ENCODE measurements at places on chromosomes 11 and 22. TPM values are rescaled to one million over a fixed set of nuclear protein-coding genes. Genes with fewer than 3 reads are reported as not detected.
A peak's percentile ranks its signal among the peaks of the same experiment; 100 is the strongest.

DNA sequence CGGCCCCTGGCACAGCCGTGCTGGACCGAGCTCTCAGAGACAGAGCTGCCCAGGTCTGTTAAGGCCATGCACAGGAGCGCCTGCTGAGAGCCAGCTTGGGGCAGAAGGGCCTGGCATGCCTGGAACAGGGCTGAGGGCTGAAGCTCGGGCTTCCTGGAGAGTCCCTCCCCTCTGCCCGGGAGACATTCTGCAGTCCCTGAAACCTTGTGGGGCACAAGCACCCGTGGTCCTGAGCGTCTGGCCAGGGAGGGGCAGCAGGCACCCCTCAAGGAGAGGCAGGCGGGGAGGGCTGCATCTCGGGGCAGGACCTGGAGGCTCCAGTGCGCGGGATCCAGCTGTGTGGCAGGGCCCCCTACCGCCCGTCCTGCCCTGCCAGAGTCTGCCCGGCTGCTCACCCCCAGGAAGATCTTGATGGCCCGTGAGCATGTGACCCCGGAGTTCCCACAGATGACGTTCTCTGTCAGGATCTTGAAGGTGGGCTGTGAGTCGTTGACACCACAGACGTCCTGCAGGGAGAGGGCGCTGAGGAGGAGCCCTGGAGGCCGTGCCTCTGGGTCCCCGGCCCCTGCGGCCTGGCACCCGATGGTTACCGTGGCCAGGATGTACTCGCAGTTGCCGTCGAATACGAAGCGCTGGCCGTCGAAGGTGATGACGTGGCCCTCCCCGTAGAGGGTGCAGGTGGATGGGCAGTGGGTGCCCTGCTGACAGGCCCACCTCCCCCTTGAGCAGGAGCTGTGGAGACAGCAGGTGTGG lies 10.9 kb downstream of the MUC6 start:
- DNase-seq: no peak

DNA sequence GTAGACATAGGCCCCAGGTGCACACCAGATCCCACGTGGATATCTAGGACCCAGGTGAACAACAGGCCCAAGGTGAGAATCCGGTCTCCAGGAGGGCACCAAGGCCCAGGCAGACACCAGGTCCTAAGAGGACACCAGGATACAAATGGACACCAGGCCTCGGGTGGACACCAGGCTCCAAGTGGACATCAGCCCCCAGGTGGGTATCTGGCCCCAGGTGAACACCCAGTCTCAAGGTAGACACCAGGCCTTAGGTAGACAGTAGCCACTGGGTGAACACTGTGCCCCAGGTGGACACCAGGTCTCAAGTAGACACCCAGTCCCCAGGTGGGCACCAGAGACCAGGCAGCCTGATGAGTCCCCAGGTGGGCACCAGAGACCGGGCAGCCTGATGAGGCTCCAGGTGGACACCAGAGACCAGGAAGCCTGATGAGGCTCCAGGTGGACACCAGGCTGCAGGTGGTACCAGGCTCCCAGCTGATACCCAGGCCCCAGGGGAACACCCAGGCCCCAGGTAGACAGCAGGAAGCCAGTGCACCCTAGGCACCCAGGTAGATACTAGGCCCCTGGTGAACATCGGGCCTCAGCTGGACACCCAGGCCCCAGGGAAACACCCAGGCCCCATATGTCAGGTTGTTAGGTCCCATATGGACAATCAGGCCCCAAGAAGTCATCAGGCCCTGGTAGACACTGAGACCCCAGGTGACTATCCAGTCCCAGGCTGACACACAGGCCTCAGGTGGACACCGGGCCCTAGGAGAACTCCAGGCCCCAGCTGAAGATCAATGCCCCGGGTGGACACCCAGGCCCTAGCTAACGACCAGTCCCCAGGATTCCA lies 55.1 kb upstream of the SEPTIN5 start:
- no peak for DNase-seq

DNA sequence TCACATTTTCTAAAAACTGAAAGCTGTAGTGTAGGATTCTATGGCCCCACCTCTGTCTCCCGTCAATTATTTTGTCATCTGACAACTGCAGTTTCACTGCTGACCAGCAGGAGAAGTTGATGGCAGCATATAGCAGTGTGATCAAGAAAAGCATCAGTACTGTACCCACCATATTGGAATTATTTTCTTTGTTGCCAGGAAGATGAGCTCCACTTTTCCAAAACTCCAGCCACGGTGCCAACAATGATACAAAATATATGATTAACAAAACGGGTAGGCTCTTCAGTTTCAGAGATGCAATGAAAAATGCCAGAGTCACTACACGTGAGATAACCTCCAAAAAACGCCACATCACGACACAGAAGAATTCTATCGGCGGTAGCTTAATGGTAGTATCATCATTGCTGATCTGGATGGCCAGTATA lies 41.3 kb downstream of the XKR3 start:
- no peak for DNase-seq

DNA sequence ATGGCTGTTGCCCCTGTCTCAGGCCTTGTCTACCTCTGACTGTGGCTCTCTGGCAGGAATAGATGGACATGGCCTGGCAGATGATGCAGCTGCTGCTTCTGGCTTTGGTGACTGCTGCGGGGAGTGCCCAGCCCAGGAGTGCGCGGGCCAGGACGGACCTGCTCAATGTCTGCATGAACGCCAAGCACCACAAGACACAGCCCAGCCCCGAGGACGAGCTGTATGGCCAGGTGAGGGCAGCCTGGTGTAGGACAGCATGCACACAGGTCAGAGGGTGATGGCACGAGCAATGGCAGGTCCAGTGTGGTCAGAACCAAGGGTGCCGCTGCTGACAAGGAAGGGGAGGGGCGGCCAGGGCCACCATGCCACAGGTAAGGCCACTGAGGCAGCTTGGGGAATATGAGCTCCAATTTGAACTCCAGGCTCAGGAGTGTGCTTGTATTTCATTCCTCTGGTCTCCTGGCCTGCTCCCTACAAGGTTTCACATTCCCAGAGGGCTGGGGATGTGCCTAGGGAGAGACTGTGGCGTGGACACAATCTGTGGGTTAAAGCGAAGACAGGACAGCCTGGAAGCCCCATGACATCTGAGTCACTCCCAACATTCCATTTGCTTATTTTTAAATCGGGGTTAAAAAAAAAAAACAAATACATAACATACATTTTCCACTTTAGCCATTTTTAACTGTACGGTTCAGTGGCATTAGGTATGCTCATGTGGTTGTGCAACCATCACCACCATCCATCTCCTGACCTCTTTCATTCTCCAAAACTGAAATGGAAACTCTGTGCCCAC lies 562 bp downstream of the FOLR3 start:
- DNase-seq: no peak

- DNase-seq: no peak
Observed at GRCh38 chr11:110169738-110170137, 76.5 kb downstream of the ZC3H12C start.

DNA sequence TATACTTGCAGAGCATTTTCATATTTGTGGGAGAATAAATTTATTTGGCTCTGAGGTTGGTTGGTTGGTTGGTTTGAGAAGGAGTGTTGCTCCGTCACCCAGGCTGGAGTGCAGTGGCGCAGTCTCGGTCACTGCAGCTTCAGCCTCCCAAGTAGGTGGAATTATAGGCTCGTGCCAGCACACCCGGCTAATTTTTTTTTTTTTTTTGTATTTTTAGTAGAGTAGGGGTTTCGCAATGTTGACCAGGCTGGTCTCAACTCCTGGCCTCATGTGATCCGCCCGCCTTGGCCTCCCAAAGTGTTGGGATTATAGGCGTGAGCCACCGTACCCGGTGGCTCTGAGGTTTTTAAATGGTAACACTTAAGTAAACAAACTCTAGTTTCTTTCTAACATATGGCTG lies 161.1 kb downstream of the TEAD1 start:
- no peak for DNase-seq

GRCh38 chr11:123188508-123189165 lies 6.4 kb downstream of the CLMP start:
- DNase-seq: peak; percentile 69

- DNase-seq: no peak
Observed at GRCh38 chr11:65555693-65556231, 2.4 kb downstream of the LTBP3 start.

- DNase-seq: no peak
Observed at GRCh38 chr22:45632791-45633515, 38.7 kb upstream of the ATXN10 start.

DNA sequence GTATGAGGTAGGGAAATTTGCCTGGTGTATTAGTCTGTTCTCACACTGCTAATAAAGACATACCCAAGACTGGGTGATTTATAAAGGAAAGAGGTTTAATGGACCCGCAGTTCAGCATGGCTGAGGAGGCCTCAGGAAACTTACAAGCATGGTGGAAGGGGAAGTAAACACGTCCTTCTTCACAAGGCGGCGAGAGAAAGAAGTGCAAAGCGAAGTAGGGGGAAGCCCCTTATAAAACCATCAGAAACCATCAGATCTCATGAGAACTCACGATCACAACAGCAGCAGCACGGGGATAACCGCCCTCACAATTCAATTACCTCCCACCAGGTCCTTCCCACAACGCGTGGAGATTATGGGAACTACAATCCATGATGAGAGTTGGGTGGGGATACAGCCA lies 12.0 kb upstream of the RFPL2 start:
- DNase-seq: no peak

GRCh38 chr11:14304601-14305000 lies 54.4 kb downstream of the RRAS2 start:
- no peak for DNase-seq

GRCh38 chr22:46147471-46148267 lies 2.7 kb upstream of the PPARA start:
- no peak for DNase-seq

GRCh38 chr11:127816962-127817361 lies 770.4 kb downstream of the ETS1 start:
- DNase-seq: no peak

DNA sequence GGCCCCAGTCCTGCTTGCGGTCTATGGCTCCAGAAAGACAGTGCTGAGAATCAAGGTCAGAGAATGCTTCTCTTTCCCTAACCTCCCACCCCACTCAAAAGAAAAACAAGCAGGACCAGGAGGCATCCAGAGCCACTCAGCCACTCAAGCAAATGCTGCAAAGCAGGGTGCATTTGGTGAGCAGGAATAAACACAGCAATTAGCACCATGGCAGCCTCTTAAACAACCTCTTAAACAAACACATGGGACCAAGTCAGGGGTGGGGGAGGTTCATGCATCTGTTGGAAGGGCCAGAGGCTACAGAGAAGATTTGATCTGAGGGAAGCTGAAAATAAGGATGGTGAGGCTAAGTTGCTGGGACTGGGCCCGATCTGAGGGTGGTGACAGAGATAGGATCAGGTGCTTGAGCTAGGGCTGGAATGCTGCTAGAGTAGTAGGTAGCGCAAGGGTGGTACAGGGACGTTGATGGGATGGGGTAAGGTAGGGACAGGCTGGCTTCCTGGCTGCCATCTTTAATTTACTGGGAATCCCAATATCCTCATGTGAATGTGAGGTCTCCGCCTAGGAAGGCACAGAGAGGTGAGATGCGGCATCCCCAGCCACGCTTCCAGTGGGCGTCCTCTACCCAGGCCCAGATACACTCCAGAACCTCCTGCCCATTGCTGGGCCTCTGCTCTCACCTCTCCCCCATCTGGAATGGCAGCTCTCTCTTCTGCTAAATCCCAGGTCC lies 26.6 kb upstream of the LMO1 start:
- no peak for DNase-seq

GRCh38 chr11:129729216-129729615 lies 86.4 kb upstream of the TMEM45B start:
- no peak for DNase-seq

DNA sequence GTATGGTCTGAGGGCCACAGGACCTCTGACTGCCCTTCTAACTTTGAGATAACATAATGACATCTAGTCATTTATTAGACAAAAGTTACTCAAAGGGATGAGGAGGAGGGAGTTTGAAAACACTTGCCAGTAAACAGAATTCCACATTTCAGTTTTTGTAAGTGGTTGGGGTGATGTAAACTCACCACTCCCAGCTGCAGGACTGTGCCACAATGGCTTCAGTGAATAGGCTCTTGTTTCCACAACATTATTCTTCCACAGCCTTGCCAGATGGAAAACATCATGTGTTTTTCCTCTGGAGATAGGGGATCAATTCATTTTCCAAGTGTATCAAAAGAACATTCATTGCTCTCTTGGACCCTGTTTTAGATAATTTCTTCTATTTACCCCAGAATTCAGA lies 147.2 kb upstream of the BDNF start:
- DNase-seq: no peak

- DNase-seq: no peak
Observed at GRCh38 chr11:122714484-122714883, 59.0 kb downstream of the UBASH3B start.

- no peak for DNase-seq
Observed at GRCh38 chr22:39214383-39215069, 30.3 kb downstream of the PDGFB start.

DNA sequence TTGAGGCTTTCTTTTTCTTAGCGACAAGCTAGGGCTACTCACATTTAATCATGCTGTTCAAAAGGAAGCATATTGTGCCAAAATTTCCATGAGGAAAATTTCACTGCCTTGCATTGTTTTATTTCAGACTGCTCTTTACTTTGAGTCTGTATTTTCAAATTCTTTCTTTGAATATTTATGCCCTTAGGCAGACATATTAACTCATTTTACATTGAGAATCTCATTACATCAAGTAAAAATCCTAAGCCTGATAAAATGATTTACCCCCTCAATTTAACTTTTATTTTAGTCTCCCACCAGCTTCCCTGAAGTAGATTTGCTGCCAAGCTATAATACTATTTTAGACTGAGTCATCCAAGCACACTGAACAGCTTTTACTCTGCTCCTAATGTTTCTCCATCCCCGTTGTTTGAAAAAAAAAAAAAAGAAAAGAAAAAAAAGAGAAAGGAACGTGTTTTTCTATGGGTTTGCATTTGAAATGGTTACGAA lies 189.3 kb upstream of the MTMR2 start:
- peak; percentile 51 for DNase-seq

DNA sequence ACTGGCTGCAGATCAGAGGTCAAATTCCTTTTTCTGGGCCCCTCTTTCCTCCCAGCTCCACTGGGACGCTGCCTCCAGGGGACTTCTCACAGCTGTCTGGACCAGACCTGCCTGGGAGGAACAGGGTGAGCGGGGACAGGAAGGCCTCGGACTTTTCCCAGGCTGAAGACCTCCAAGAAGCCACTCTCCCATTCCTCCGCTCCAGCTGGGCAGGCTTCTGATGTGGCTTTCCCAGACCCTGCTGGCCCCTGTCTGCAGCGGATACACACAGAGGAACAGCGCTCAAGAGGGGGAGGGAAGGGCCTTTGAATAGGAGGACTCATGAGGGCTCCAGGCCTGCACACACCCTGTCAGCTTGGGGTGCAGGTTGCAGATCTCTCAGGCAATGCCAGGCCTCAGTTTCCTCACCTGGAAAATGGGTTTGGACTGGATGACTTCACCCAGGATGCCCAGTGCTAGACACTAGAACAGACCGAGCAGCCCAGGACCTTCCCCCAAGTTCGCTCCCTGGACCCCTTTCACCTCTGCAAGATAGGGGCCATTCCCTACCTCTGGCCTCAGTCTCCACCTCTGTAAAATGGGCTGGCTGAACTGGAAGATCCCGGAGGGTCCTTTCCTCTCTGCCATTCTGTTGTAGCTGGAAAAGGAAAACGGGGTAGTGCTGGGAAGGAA lies 36.6 kb downstream of the MB start:
- no peak for DNase-seq

DEPDC7 gene
- 6.0 TPM for total RNA-seq

MUC15 gene
- total RNA-seq: not detected

PHOX2A gene
- total RNA-seq: not detected

C11orf65 gene
- 11.0 TPM for total RNA-seq

NXPE1 gene
- total RNA-seq: not detected

RASGRP2 gene
- 1.9 TPM for total RNA-seq

TESMIN gene
- 9.5 TPM for total RNA-seq

BIK gene
- 6.9 TPM for total RNA-seq

HPX gene
- total RNA-seq: not detected

OR52B2 gene
- total RNA-seq: not detected

BRMS1 gene
- 111 TPM for total RNA-seq

IFITM1 gene
- 76.4 TPM for total RNA-seq
